ENCODE measurements at places on chromosomes 2 and 18. TPM values are rescaled to one million over a fixed set of nuclear protein-coding genes. Genes with fewer than 3 reads are reported as not detected.

Gene KCNG2
- not detected for total RNA-seq

DNA sequence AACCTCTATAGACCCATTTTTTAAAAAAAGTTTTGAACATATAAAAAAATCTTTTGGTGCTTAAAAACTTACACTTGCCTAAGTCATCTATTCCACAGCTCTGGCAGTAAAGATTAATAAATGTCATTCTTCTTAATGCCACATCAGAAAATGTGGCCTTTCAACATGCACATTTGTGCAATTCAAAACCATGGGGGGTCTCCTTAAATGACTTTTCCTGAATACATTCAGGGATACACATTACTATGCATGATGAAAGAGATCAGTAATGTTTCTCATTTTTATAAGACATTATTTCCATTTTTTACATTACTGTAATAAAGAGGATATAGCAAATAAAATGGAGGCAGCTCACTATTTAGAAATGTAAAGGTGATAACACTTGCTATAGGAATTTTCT lies 142.3 kb downstream of the RBM43 start:
- H3K4me3 ChIP-seq = no peak overlapping the region
- H3K27ac ChIP-seq = no peak overlapping the region
- DNase-seq = no peak
- no peaks in the 10 kb centered on the region for H3K27me3 ChIP-seq

- no peak overlapping the region for H3K4me3 ChIP-seq
- H3K27ac ChIP-seq = no peak overlapping the region
- no peak for DNase-seq
- H3K36me3 ChIP-seq = no peaks in the 10 kb centered on the region
Observed at GRCh38 chr2:195561116-195561921, 95.7 kb upstream of the SLC39A10 start.

- H3K4me1 ChIP-seq = no peaks in the 10 kb centered on the region
- no peaks in the 10 kb centered on the region for H3K27me3 ChIP-seq
- DNase-seq = no peak
- no peak overlapping the region for H3K4me3 ChIP-seq
- no peak overlapping the region for H3K27ac ChIP-seq
Observed at GRCh38 chr2:226638576-226638975, 161.0 kb downstream of the IRS1 start.

DNA sequence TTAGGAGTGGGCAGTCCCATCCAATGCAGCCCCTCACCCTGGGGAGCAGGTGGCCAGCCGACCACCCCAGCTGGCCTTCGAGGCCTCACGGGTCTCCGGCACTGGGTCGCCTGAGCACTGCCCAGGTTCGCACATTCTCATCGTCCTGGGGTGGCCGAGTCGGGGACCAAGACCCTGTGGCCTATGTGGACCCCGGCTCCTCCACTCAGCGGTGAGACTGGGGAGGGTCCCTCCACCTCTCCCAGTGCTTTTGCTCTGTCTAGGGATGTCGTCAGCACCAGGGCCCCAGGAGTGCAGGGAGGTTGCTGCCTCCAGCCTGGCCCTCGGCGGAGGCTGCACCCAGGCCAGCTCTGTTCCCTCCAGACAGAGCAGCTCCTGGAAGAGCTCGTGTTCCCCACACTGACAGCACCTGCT lies 89.6 kb downstream of the TPO start:
- no peak overlapping the region for H3K27ac ChIP-seq
- no peak for DNase-seq
- no peaks in the 10 kb centered on the region for H3K4me1 ChIP-seq
- peaks cover 34% of the 10 kb centered on the region for H3K27me3 ChIP-seq
- H3K36me3 ChIP-seq = no peaks in the 10 kb centered on the region

DNA sequence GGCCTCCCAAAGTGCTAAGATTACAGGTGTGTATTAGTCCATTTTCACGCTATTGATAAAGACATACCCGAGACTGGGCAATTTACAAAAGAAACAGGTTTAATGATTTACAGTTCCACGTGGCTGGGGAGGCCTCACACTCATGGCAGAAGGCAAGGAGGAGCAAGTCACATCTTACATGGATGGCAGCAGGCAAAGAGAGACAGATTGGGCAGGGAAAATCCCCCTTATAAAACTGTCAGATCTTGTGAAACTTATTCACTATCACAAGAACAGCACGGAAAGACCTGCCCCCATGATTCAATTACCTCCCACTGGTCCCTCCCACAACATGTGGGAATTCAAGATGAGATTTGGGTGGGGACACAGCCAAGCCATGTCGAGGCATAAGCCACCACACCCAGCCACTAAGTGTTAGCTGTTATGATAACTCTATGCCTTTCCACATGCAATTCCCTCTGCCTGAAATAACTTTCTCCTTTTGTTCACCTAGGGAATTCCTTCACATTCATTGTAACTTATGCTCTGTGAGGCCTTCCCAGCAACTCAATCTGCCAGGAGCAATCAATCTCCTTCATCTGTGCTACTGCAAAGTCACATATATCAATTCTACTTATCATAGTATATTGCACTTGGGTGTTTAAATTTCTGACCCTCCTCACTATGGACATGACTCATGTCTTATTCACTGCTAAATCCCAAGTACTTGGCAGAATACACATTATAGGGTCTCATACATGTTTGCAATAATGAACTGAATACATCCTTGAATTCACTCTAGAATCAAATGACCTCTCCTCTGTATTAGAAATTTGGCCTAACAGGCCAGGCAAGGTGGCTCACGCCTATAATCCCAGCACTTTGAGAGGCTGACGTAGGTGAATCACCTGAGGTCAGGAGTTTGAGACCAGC lies 7.4 kb downstream of the MCEE start:
- no peaks in the 10 kb centered on the region for H3K27me3 ChIP-seq
- DNase-seq = no peak
- peaks cover 7% of the 10 kb centered on the region for H3K36me3 ChIP-seq
- H3K4me1 ChIP-seq = no peaks in the 10 kb centered on the region
